KG1 (cell line): ENCODE measurements at places on chromosomes 2 and 18.

DNA sequence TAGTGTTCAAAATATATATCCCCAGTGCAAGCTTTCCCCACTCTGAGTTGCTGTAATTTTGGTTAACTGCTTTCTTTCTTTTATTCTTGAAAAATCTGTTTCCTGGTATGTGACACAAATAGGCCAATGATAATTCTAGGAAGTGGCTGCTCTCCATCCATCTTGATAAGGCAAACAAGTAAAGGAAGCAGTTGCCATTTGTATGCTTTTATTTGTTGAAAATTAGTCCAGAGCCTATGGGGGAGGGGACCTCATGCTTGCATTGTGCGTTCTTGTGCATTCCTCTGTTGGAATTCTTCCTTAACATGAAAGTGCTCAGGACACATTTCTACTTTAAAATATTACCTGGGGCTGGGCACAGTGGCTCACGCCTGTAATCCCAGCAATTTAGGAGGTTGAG is 111.2 kb upstream of the FSHR start:
- no peak for DNase-seq

GRCh38 chr2:100673691-100674485 is 111.1 kb downstream of the PDCL3 start:
- DNase-seq, result no peak

DNA sequence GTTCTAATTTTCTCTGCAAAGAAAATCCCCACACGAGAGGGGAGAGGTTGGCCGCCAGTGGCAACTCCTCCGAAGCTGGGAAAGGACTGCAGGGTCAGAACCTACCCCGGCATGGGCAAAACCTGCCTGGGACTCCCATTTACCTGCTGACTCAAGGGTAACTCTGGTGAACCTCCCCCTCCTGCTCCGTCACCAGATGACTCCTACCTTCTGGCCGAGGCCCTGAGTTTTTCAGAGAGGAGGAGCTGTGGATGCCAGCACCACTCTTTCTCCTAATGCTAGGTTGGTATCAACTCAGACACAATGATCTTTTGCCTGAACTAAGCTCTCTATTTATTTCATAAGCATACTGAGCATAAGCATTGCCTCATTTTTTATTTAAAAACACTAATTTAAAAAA is 96.6 kb downstream of the ALPK2 start:
- DNase-seq, result no peak

DNA sequence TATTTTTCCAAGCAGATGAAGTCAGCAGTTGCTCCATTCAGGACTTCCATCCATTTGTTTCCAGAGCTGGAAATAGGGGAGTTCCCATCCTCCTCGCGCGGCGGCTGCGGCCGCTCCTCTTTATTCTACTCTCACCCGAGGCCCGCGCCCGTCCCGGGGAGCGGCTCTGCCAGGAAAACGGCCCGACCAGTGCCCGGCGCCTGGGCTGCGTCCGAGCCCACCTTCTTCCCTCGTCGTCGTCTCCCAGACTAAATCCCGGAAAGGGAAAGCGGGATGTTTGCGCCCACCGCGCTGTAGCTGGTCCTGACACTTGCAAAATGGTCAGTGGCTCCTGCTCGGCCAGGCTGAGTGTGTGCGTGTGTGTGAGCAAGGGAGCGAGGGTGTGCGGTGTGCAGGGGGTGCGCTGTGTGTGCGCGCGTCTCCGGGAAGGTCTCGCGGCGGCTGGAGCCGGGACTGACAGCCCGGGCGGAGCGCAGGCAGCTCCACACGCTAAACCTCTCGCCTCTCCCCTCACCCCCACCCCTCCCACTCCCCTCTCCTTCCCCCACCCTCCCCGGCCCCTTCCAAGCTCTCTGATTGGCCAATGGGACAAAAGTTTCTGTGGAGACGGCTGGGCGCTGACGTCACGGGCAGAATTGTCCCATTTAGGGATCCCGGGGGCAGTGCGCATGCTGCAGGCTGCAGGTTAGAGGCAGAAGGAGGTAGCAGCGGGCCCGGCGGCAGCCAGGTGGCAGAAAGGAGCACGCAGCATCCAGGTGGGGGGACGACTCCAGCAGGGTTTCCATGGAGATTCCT is at the start of gene NOL4:
Gene NOL4, minus strand, starts transcription at position 491 of the 795 bp plus-strand sequence. CDS start 1,660 bp downstream, outside the sequence.
- no peak for DNase-seq

DNA sequence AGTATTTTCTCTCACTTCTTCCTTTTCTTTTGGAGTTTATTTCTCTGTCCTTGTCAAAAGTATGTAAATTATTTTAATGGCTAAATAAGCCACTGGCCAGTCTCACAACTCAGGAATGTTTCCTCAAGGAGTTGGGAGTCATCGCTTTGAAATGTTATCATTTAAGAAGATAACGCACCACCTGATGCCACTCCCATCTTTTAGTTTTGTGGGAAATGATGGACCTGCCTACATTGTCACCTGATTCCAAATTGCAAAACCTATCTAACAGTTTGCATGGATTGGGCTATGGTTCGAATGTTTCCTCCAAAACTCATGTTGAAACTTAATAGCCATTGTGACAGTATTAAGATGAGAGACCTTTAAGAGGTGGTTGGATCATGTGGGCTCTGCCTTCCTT is 32.4 kb upstream of the PPM1B start:
- DNase-seq, result no peak

DNA sequence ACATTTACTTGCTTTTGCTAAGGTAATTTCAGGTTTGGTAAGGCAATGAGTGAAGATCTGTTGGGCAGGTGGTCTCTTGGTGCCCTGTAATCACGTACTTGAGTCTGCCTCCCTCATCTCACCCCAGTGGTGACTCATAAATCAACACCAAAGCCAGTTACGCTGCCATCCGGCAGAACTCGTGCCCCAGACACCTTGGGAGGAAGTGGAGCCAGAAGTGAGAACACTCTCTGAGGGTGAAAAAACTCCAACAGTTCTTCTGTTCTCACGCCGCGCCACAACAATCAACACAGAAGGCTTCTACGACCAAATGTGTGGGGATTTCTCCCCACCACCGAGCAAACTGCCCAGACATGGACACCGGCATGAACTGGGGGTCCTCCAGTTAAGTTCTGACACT is 206.2 kb downstream of the ARL4C start:
- DNase-seq, result peak; percentile 30

- DNase-seq, result no peak
Observed at GRCh38 chr2:206832873-206833272, 67.5 kb downstream of the FASTKD2 start.

GRCh38 chr18:59318460-59319050 is at the start of gene CPLX4:
Gene CPLX4 (minus strand): TSS chr18:59318649. CDS start chr18:59318462, 187 bp downstream.
- no peak for DNase-seq

GRCh38 chr18:22694954-22695353 is 238.2 kb upstream of the RBBP8 start:
- no peak for DNase-seq

GRCh38 chr2:46458763-46459500 is 20.4 kb upstream of the TMEM247 start:
- no peak for DNase-seq

- no peak for DNase-seq
Observed at GRCh38 chr2:38733300-38733971, 17.7 kb downstream of the SRSF7 start.

- no peak for DNase-seq
Observed at GRCh38 chr2:43905871-43906270, 67.1 kb downstream of the ABCG8 start.

- no peak for DNase-seq
Observed at GRCh38 chr18:49028091-49028490, 77.3 kb upstream of the SMAD7 start.

- DNase-seq, result no peak
Observed at GRCh38 chr2:38735999-38736320, 15.2 kb downstream of the SRSF7 start.

- no peak for DNase-seq
Observed at GRCh38 chr2:173612354-173612753, 257.7 kb downstream of the CDCA7 start.

DNA sequence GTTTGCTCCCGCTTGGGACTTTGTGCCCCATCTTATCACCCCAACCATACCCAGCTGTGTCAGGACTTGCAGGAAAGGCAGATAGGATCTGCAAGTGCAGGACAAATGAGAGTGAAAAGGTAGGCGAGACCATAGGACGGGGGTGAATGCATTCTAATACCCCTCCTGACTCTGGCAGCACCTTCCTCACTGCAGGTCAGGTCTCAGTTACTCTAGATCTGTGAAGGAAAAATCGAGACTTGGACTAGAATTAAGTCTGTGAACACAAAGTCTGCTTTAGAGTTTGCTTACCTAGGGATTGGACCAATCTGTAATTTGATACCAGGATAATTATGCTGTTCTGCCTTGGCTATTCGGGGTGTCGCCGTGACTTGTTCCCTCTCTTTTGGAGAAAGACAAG is 19.7 kb downstream of the NT5DC4 start:
- DNase-seq, result no peak

- no peak for DNase-seq
Observed at GRCh38 chr18:8707556-8708300, 2.4 kb downstream of the MTCL1 start.

GRCh38 chr2:74507145-74507925 is at the start of gene PCGF1:
Gene PCGF1 (minus strand): TSS chr2:74507695. CDS start chr2:74507668, 27 bp downstream.
- DNase-seq, result peak; percentile 97

- no peak for DNase-seq
Observed at GRCh38 chr2:100887713-100888495, 68.0 kb downstream of the NPAS2 start.

DNA sequence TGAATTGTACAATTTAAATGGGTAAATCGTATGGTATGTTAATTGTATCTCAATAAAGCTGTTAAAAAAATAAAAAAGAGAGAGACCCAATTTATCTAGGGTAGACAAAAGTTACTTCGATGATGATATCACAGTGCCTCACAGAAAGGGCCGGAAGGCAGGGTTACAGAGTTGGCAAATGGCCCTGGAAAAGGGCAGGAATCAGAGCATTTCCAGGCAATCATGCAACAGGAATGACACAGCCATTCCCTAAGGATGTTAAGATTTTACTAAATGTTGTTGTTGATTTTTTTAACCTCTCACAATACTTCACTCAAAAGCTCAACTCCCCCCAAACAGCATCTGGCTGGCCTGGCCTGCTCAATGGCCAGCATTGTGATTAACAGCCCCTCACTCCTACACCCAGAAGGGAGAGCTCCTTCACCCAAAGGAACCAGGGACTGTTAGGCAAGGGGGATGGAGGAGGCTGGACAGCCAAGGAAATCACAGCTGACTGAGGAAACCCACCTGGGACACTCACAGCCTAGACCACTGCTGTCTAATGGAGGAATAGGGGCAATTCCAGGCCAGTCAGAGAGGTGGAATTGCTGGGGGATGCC is 7.7 kb upstream of the SP100 start:
- no peak for DNase-seq

DNA sequence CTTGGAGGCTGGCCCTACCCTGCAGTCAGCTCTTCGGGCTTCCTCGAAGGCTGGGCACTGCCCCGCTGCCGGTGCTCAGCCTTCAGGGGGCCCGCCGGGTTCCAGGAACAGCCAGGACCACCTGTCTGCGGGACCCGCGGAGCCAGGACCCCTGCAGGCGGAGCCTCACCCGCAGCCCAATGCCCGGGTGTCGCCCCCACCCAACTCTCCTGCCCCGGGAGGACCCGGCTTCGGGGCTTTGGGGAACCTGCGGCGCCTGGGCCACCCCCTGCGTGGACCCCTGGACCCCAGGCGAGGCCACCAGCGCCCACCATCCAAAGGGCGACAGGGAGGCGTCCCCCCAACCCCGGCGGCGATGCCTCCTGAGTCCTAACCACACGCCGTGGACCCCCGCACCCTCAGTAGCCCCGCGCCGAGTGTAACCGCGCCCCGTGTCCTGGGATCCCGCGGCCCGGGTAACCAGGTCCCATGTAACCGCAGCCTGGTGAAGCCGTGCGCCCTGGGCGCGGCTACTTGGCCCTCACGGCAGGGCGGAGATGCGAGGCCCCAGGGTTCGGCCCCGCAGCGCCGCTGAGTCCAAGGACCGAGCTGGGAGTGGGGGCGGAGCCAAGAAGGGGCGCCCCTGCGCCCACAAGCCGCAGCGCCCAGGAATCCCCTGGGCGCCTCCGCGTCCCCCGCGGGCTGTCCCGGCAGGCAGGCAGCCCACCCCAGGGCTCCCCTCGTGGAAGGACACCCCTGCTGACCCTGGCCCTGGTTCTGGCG is 11.0 kb upstream of the UBE2F start:
- DNase-seq, result no peak

DNA sequence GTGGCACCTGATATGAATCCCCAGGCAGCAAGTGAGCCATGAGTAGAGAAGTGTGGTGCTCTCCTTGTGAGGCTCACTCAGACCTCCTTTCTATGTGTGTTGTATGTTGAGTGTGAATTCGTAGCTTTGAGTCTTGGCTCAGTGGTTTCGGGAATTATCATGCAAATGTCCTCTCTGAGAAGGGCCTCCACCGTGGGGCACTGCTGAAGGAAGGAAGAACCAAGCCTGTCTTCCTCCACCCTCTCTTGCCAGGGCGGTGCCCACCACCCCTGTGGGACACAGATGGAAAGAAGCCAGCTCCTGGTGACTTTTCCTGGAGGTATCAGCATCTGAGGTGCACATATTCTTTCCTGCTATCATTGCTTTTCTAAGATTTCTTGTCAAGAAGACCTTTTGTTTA is 156.1 kb downstream of the MYT1L start:
- no peak for DNase-seq

DNA sequence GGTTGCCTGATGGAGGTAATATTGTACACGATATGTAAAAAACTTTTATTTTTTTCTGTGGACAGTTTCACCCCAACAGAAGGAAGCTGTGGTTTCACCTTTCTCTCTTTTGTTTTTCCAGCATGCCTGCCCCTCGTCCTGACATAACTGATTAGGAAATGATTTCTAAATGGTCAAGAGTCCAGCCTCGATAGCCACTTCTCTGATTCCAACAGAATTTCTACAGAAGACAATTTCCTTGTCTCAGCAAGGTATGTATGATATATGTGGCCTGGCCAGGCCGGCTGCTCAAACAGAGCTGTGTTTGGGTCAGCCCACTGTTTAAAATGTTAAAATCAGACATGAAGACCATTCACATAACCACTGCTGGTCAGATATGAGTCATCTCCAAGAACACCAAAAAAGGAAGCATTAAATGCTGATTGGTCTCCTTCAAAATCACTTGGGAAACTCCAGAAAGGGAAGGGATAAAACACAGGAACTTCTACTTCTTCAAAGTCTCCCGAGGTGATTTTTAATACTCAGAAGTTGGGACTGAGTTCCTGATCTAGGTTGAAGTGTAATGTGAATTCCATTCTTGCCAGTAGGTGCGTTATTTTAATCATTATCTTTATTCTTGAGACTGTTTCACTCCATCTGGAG is 22.3 kb downstream of the ATP8B1 start:
- no peak for DNase-seq
